ENCODE measurements at places on chromosomes 16 and 17.

DNA sequence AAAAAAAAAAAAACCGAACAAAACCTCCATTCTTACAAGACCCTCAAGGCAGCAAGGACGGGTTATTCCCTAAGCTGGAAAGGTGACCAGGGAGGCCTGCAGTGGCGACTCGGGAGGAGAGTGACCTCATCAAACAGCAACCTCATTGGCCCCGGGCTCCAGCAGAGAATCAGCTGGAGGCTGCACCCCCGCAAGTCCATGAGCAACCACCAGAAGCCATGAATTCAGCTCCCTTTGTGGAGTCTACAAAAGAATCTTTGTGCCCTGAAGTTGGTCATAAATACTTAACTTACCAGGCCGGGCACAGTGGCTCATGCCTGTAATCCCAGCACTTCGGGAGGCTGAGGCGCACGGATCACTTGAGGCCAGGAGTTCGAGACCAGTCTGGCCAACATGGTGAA is 80.9 kb upstream of the CREBBP start:
- no peak overlapping the region for H3K27ac ChIP-seq
- no peak overlapping the region for H3K4me3 ChIP-seq
- no peak for DNase-seq
- peaks cover 3% of the 10 kb centered on the region for H3K36me3 ChIP-seq

- DNase-seq: no peak
- peaks cover 52% of the 10 kb centered on the region for H3K36me3 ChIP-seq
- H3K4me3 ChIP-seq: no peak overlapping the region
- H3K27ac ChIP-seq: no peak overlapping the region
These were observed 55.9 kb downstream of the CDK12 start for GRCh38 chr17:39517224-39517623.

- H3K27ac ChIP-seq: no peak overlapping the region
- DNase-seq: no peak
- H3K36me3 ChIP-seq: no peaks in the 10 kb centered on the region
- no peak overlapping the region for H3K4me3 ChIP-seq
- no peaks in the 10 kb centered on the region for H3K27me3 ChIP-seq
These were observed 263.7 kb downstream of the MAP2K6 start for GRCh38 chr17:69678206-69678605.

GRCh38 chr17:11852231-11852630 is 145.0 kb downstream of the ZNF18 start:
- H3K4me1 ChIP-seq: no peaks in the 10 kb centered on the region
- peaks cover 2% of the 10 kb centered on the region for H3K36me3 ChIP-seq
- DNase-seq: no peak
- H3K4me3 ChIP-seq: no peak overlapping the region
- H3K27ac ChIP-seq: no peak overlapping the region

GRCh38 chr17:4610162-4610561 is 25.8 kb downstream of the SMTNL2 start:
- peaks cover 12% of the 10 kb centered on the region for H3K27me3 ChIP-seq
- no peaks in the 10 kb centered on the region for H3K4me1 ChIP-seq
- no peak overlapping the region for H3K4me3 ChIP-seq
